Astrocyte (in vitro differentiated cells and primary cell): ENCODE measurements at places on chromosomes 16 and 17. TPM values are rescaled to one million over a fixed set of nuclear protein-coding genes. Genes with fewer than 3 reads are reported as not detected.

The LLGL2 gene
- 6.9 and 14.8 TPM in 2 replicates for total RNA-seq

DNA sequence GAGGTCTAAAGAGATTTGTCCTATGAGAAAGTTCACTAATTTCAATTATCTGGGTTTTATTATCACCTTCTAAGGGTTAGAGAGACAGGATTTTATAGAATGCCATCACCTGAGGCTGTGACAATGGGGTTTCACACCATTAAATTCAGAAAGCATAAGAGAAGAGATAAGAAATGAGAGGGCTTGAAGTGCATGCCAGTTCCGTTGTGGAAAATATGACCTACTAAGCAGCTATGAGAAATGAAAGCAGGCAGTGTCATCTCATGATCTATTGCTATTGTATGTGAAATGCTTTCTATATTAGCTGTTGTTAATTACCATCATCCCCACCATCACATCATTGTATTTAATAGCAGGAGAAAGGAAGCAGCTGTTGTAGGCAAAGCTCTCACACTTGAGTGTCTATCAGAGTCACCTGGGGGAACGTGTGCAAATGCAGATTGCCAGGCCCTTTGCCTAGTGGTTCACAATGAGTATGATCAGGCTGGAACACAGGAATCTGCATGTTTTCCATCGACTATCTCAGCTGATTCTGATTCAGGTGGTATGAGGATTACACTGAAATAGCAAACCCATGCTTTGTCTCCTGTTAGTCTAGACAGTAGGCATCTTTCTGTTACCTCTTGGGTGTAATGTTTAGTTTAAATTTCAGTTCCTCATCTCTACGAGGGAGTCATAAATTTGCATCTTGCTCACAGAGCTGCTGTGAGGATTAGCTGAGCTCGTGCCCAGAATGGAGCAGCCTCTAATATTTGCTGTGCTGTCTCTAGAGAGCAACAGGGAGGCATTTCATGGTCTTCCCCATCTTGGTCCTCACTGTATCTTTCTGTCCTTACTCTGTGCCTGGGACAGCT, 256.4 kb downstream of the CDH13 start:
- no peak overlapping the region for H3K27ac ChIP-seq
- no peak overlapping the region for H3K4me3 ChIP-seq
- no peaks in the 10 kb centered on the region for H3K4me1 ChIP-seq
- DNase-seq: no peak
- no peaks in the 10 kb centered on the region for H3K27me3 ChIP-seq
- no peaks in the 10 kb centered on the region for H3K36me3 ChIP-seq

The ANKRD13B gene
- 16.3 and 17.9 TPM in 2 replicates for total RNA-seq

GRCh38 chr17:9971991-9972390, 66.9 kb upstream of the RCVRN start:
- H3K4me1 ChIP-seq: no peaks in the 10 kb centered on the region
- H3K4me3 ChIP-seq: no peak overlapping the region
- H3K27me3 ChIP-seq: no peaks in the 10 kb centered on the region
- no peak for DNase-seq
- H3K27ac ChIP-seq: no peak overlapping the region

DNA sequence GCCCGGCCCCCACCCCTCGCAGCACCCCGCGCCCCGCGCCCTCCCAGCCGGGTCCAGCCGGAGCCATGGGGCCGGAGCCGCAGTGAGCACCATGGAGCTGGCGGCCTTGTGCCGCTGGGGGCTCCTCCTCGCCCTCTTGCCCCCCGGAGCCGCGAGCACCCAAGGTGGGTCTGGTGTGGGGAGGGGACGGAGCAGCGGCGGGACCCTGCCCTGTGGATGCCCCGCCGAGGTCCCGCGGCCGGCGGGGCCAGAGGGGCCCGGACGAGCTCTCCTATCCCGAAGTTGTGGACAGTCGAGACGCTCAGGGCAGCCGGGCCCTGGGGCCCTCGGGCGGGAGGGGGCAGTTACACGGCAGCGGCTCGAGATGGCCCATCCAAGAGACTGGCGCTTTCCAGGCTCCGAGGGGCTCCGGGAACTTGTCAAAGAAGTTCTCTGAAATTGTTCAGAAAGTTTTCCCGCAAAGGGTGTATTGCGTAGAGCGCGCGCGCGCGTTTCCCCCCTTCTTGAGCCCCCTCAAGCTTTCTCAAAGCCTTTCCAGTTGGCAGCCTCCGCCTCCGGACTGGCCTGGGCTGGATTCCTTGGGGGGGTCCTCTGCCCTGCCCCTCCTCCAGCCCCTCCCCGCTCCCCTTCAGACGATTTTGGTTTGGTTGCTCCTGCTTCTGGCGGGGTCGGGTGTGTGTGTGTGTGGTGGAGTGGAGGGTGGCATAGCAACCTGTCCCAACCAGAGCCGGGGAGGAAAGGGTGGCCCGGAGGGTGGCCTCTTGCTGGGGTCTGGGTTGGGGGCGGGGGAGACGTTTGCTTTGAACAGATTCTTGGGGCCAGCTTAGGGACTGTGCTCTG, 504 bp downstream of the ERBB2 start:
- peaks cover 19% of the 10 kb centered on the region for H3K4me1 ChIP-seq
- H3K27ac ChIP-seq: no peak overlapping the region
- no peaks in the 10 kb centered on the region for H3K27me3 ChIP-seq
- peak overlapping the region; percentile 70 for H3K4me3 ChIP-seq
- no peak for DNase-seq
- H3K36me3 ChIP-seq: peaks cover 3% of the 10 kb centered on the region

DNA sequence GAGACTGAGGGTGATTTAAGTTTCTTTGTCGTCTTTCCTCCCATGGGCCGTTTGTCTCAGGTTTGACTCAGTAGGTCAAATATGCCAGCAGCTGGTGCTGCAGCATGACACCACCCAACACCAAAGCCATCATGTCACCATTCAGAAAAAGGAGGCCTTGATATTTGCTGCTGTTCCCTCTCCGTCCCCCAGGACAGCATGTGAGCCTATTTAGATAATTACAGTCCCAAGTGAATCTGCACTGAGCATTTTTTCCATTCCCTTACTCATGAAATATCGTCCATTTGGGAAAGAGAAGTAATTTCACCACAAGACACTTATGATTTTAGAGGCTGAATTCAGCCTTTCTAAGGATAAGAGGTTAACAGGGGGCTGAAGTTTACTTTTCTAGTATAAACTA, 62.2 kb upstream of the ADORA2B start:
- H3K27me3 ChIP-seq: no peaks in the 10 kb centered on the region
- peaks cover 2% of the 10 kb centered on the region for H3K4me1 ChIP-seq
- H3K27ac ChIP-seq: no peak overlapping the region
- no peak for DNase-seq
- no peak overlapping the region for H3K4me3 ChIP-seq

- no peak overlapping the region for H3K27ac ChIP-seq
- H3K4me3 ChIP-seq: no peak overlapping the region
- no peaks in the 10 kb centered on the region for H3K4me1 ChIP-seq
- no peaks in the 10 kb centered on the region for H3K36me3 ChIP-seq
- DNase-seq: no peak
These were observed 2.4 kb downstream of the RAP1GAP2 start for GRCh38 chr17:2798678-2799077.

DNA sequence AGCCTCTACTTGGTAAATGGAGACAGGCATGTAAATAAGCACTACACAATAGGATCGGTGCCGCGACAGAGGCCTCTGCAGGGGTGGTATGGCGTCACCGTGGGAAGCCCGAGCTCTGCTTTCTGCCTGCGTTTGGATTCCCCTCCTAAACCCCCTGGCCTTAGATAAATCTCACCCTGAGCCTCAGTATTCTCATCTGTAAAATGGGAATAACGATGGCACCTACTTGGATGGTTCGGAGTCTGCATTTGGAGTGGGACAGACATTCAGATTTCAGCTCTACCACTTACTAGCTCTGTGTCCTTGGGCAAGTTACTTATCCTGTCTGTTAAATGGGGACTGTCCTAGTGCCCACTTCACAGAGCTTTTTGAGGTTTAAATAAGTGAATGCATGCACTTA, 42.8 kb upstream of the TNRC6A start:
- H3K4me3 ChIP-seq: no peak overlapping the region
- no peaks in the 10 kb centered on the region for H3K36me3 ChIP-seq
- peak overlapping the region; percentile 65 for H3K27ac ChIP-seq
- DNase-seq: no peak
- H3K4me1 ChIP-seq: peaks cover 12% of the 10 kb centered on the region

- no peak for DNase-seq
- no peak overlapping the region for H3K4me3 ChIP-seq
- H3K4me1 ChIP-seq: no peaks in the 10 kb centered on the region
These were observed 125.5 kb downstream of the CACNG3 start for GRCh38 chr16:24381470-24382118.

The PRSS22 gene
- 0.58 and 1.5 TPM in 2 replicates for total RNA-seq

The CHAD gene
- total RNA-seq: not detected in 2 replicates

- no peak for DNase-seq
- peak overlapping the region; percentile 85 for H3K4me3 ChIP-seq
- H3K36me3 ChIP-seq: no peaks in the 10 kb centered on the region
- no peaks in the 10 kb centered on the region for H3K27me3 ChIP-seq
- H3K27ac ChIP-seq: peak overlapping the region; percentile 86
- H3K4me1 ChIP-seq: peaks cover 16% of the 10 kb centered on the region
These were observed 1.3 kb downstream of the NF1 start for GRCh38 chr17:31096106-31096436.

The ANKS4B gene
- not detected in 2 replicates for total RNA-seq

- H3K27ac ChIP-seq: no peak overlapping the region
- no peaks in the 10 kb centered on the region for H3K4me1 ChIP-seq
- H3K4me3 ChIP-seq: no peak overlapping the region
- no peaks in the 10 kb centered on the region for H3K36me3 ChIP-seq
- no peaks in the 10 kb centered on the region for H3K27me3 ChIP-seq
- DNase-seq: no peak
These were observed 158.6 kb upstream of the CDH8 start for GRCh38 chr16:62194828-62195227.

- H3K27ac ChIP-seq: no peak overlapping the region
- H3K4me3 ChIP-seq: no peak overlapping the region
- H3K4me1 ChIP-seq: peaks cover 5% of the 10 kb centered on the region
- DNase-seq: no peak
- H3K27me3 ChIP-seq: peaks cover 2% of the 10 kb centered on the region
These were observed 5.2 kb downstream of the RAB40B start for GRCh38 chr17:82693168-82693867.

The CMTM4 gene
- 20.2 and 20.9 TPM in 2 replicates for total RNA-seq

The CCL2 gene
- total RNA-seq: 44.1 and 54.2 TPM in 2 replicates

DNA sequence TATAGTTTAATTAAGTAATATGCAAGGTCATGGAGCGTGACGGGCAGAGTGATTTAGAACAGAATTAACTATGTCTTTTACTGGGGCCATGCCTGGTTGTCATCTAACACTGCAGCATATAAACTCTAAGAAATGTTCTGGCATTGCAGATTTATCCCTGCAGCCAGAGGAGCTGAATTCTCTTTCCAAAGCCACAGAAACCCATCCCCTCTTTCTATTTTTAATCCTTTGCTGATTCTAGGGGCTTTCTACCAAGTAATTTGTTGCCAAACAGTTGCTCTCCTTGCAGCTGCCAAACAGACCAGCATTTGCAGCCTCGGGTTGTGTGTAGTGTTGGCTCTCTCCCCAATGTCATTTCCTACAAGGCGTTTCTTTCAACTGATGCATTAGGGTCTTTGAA, 243.2 kb upstream of the MON1B start:
- DNase-seq: no peak
- H3K36me3 ChIP-seq: no peaks in the 10 kb centered on the region
- H3K27me3 ChIP-seq: no peaks in the 10 kb centered on the region

The PTX4 gene
- total RNA-seq: not detected in 2 replicates

GRCh38 chr16:9261376-9261775, 169.9 kb downstream of the HAPSTR1 start:
- no peak overlapping the region for H3K27ac ChIP-seq
- H3K36me3 ChIP-seq: no peaks in the 10 kb centered on the region
- no peaks in the 10 kb centered on the region for H3K27me3 ChIP-seq
- DNase-seq: no peak
- no peak overlapping the region for H3K4me3 ChIP-seq

DNA sequence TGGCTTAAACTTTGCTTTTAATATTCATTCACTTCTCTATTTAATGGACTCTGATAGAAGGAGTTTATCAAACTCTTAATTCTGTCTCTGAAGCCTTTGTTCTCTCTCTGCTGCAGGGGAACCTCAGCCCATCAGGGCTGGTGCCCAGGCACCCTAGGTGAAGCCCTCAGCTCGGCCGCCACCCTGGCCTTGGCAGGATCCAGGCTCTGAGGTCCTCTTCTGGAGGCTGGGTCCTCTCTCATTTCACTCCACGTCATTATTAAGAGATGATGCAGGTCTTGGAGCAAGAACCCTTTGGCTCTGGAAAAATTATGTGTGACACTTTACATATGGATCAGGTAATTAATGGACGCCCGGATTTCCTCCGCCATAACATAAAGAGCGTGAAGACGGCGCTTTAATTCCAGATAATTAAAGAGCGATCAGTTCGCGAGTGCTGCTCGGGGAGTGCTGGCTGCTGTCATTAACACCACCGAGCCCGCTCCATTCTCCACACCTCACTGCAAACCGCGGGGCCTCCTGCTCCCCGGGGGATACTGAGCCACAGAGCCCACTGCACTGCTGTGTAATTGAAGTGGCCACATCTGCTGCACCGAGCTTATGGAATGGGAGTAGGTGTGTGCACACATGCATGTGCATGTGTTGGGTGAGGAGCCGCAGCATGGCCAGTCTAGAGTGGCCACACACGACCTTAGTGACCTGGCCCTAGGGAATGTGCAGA, 259.4 kb upstream of the TNRC6C start:
- H3K36me3 ChIP-seq: no peaks in the 10 kb centered on the region
- H3K4me3 ChIP-seq: no peak overlapping the region
- DNase-seq: no peak
- peaks cover 38% of the 10 kb centered on the region for H3K27me3 ChIP-seq

- peak; percentile 99 for DNase-seq
- peak overlapping the region; percentile 88 for H3K27ac ChIP-seq
- H3K36me3 ChIP-seq: peaks cover 53% of the 10 kb centered on the region
- H3K4me1 ChIP-seq: peaks cover 67% of the 10 kb centered on the region
These were observed 7.9 kb downstream of the ACLY start for GRCh38 chr17:41910701-41911391.

The PIMREG gene
- 1.1 and 2.6 TPM in 2 replicates for total RNA-seq

The FOXF1 gene
- total RNA-seq: 0.07 TPM in 1 of 2 replicates, not detected in the other

The HASPIN gene
- total RNA-seq: 1.7 and 2.4 TPM in 2 replicates

DNA sequence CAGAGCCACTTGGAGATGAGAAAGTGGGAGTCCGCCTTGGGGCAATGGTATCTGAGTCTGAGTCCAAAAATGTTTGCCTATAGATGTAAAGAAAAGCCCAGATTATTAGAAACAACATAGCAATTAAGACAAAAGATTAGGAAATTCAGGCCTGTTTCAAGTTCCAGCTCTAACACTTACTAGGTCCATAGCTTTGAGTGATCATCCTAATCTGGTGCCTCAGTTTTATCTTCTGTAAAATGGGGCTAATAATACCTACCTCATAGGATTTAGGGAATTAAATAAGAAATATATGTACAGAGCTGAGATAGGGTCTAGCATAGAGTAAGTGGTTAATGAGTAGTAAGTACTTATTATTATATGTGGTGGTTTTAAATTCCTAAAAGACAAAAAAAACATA, 58.6 kb upstream of the NLK start:
- no peak overlapping the region for H3K4me3 ChIP-seq
- H3K4me1 ChIP-seq: peaks cover 5% of the 10 kb centered on the region
- H3K27me3 ChIP-seq: no peaks in the 10 kb centered on the region
- DNase-seq: no peak
